ENCODE measurements at places on chromosomes 3 and 15.

GRCh38 chr3:145936971-145937370, 224.0 kb downstream of the PLOD2 start:
- no peak for DNase-seq

DNA sequence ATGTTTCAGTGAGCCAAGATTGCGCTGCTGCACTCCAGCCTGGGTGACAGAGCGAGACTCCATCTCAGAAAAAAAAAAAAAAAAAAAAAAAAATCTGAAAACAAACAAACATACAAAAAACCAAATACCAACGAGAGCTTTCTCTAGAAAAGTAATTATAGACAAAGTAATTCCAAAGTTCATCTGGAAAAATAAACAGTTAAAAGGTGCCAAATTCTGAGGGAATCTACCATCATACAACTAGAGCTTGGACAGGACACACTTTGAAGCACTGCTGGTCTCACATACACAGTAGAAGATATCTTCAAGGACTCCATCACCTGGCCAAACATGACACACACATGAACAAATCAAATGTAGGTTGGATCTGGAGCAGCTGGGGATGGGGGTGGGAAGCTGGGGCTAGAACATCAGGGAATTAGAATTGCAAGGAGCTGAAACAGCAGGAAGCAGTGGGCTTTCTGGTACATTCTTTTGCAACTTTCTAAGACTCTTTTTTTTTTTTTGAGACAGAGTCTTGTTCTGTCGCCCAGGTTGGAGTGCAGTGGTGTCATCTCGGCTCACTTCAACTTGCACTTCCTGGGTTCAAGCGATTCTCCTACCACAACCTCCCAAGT, 41.1 kb upstream of the CTSH start:
- no peak for DNase-seq

DNA sequence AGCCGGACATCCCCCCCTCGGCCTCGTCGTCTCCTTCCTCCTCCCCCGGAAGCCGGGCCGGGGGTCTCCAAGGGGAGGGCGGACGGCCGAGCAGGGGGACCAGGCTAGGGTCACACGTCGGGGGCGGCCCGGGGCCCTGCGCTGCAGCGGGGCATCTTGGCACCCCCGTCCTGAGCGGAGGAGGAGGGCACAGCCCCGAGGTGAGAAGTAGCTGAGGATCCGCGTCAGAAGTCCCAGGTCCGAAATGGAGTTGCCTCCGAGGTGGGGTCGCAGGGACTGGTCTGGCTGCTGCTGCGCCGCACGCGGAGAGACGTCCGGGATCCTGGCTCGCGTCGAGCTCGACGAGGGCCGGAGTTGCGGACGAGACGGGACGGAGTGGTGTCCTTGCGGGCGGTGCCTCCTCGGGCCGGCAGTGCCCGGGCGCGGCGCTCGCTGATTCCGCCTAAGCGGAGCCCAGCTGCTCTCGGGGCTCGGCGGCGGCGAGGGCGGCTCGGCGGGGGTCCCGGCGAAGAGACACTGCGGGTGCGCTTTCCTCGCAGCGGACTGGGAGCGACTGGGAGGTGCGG, at the start of gene ADCY5:
ADCY5 (minus strand) TSS at position 555 of the 566 bp plus-strand sequence; CDS start at position 10, 545 bp downstream.
- no peak for DNase-seq

DNA sequence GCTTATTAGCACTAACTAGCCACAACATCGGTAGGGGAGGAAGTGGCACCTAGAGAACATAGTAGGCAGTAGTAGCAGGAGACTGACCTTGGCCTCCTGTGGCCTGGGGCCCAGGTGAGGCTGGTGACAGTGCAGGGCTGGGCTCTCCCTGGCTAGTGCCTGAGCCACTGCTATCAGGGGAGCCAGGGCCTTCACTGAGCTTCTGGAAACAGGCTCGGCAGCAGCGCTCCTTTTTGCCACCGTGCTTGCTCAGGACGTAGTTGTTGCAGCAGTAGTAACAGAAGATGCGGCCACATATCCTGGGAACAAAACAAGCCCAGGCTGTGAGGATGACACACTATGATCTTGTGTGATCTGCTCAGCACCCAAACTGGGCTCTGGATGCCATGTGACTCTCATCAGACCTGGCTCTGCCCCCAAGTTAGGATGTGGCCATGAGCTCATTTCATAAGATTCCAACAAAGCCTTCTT, 15.1 kb downstream of the CXCR6 start:
- no peak for DNase-seq

DNA sequence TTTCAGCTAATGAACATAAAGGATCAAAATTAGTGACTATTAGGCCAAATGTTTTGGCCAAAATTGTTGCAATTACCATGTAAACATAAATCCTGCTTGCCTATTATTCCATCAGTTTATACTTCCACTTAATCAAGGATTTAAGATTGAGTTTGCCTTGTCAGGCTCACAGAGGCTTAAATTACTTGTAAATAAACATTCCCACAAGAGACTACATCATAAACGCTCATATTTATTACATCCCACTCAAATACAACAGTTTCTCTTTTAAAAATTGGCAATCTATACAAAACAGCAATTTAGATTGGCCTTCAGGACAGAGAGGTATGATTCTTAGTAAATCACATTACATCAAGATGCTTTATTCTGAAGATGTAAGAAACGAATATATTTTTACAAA, 9.9 kb upstream of the MAP4 start:
- DNase-seq: no peak

DNA sequence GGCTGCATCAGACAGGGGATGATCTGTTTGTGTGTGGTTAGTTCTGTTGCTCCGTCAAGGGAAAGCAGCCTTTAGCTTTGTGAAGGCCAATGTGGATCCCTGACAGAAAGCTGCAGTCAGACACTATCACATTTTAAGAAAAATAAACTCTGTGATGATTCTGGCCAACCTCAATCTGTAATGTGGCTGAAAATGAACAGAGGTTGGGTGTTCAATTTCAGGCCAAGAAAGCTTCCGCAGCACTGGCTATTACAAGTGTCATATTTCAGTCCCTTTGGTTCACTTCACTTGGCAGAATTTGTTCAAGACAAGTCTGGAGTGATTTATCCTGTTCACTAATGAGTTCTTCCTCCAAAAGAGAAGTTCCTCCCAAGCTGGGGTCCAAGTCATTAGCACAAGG, 571.8 kb upstream of the IL12A start:
- DNase-seq: no peak

- no peak for DNase-seq
These were observed 229.5 kb downstream of the SOX2 start for GRCh38 chr3:181941250-181941649.

DNA sequence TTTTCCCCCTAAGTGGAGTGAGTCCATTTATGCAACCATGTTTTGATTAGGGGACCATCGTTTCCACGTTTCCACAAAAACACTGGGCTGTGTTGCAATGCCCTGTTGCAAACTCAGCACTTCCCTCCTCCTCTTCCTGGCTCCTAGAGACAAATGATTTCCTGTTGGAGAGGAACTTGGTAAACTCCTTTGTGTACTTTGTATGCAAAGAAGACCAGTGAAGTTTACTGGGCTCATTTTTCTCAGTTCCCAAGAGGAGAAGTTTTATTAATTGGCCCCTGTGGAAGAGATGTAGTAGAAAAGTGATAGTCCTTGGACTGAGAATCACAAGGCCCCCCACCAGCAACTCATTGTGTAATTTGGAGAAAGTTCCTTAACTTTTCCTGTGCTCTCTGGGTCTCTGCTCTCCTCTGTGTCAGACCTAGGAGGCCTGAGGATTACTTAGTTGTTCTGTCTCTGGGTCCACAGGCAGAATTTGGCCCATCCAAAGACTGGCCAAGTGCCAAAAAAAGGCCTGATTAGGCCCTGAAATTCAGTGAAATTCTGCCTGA, 95.0 kb downstream of the ATG7 start:
- DNase-seq: no peak

DNA sequence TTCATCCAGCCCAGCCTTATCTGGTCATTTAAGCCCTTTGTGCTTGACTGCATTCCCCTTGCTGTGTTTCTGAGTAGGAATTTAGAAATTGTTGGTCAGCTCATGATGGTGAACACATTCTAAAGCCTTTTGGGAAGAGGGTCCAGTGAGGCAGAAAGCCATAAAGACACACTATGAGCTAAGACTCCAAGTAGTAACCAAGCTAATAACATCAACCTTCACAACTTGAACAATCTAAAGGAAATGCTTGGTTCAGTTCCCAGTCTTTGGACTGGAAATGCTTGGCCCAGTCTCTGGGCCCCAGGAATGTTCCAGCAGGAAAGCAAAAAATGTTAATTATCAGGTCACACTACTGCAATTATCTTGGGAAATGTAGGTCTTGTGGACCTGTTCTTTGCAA, 7.7 kb downstream of the PLSCR1 start:
- DNase-seq: no peak

DNA sequence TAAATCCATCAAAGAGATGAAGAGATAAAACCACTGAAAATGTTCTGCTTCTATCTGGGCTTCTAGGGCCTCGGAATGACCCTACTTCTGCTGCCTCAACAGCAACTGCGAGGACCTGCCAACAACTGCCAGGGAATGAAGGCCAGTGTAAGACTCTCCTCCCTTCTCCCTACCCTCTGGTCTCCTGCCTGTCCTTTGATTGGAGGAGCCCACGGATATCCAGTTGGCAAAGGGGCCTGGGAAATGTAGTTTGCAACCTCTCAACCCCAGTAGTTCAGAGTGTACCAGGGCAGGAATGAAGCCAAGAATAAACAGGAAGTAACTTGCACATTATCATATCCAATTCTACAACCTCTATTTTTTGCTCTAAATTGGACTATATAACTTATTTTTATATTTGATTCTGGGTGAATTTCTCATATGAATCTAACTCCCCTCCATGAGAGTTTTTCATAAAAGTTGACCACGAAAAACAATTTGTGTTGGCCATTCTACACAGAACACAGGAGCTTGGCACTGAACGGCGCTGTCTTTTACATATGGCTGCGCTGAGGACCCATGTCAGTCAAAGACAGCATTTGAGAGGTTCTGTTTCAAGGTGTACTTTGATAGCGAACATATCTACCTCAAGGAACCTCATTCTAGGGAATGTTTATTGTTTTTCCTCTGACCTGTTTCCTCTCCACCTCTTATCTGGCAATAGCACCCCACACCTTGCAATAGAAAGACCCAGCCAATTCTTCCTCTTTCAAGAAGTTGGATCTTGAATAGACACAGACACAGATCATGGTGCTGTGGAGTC, 91.1 kb upstream of the RNF7 start:
- no peak for DNase-seq

- DNase-seq: no peak
These were observed 1.4 kb downstream of the ATP11B start for GRCh38 chr3:182794455-182795388.

DNA sequence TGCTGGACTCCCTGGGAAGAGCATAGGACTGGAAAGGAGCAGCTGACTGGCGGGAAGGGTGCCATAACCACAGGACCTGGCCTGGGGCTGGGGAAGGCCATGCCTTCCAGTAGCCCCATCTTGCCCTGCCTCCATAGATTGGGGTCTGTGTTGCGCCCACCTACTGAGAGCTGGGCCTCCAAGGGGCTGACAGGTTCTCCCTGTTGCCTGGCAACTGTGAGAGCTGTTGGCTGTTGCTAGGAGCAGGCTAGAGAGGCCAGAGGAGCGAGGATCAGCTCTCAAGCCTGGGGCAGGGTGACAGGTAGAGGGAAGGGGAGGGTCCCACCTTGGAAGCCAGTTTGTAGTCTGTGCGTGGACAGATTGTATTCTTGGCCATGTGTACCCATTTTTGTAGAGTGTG, 2.8 kb upstream of the GNAI2 start:
- DNase-seq: no peak

DNA sequence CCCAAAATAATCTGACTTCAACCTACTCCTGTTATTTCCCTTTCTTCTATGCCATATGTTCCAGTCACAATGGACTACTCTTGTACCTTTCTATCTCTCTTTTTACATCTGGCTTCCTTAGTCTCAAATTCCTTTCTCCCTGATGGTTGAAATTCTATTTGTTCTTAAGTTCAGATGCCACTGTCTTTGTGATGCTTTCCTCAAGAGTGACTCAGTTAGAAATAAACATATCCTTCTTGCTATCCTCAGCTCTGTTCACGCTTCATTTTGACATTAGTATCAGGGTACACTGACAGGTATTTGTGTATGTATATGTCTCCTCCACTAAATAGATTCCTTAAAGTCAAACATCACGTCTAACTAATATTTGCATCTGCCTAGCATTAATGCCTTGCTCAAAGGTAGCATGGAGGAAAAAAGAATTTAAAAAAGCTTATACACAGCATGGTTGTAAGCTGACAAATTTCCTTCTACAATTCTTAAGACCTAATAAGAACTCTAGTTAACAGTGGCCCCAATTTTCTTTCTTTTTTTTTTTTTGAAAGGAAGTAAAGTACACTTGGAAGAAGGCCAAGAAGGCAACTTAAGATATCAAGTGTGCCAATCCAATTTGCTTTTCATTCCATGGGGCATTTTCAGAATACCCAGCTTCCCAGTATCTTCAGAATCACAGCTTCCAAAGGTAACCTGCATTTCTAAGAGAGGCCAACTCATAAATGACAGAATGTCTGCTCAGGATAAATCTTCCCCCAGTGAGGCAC, 58.0 kb downstream of the CHAC1 start:
- DNase-seq: no peak

GRCh38 chr3:52498137-52499054, 3.3 kb downstream of the STAB1 start:
- no peak for DNase-seq

DNA sequence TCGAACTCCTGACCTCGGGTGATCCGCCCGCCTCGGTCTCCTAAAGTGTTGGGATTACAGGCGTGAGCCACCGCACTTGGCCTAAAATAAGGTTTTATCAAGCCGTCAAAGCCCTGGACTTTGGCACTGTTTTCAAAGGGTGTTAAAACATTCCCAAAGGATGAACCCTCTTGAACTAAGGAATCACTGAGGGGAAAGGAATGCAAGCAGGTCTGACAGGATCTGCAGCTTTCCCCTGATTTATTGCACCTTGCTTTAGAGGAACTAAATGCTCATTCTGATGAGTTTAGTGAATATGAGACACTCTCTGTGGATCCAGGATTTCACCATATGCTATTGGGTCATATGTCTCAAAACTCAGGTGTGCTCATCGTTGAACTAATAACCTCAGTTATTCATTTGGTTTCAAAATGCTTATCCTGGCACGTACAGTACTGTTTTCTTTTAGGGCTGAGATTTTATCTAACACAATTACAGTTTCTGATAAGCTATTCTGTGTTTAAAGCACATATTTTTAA, 63.0 kb upstream of the TSC22D2 start:
- DNase-seq: no peak

DNA sequence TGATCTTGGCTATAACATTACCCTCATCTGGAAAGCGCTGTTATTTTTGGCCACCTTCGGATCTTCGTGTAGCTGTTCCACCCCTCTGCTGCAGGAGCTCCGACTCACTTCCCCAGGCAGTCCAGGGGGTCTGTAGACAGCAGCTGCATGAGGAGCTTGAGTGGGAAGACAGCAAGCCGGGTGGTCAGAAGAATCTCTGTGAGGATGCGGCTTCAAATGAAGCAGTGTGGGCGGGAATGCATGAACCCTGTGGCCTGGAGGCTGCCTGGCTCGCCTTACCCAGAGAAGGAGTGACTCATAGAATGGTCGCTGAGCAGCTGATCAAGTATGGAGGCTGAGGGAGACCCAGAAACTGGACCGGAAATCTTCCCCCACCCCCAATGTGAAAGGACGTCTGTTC, 45.2 kb upstream of the NR2F2 start:
- no peak for DNase-seq

DNA sequence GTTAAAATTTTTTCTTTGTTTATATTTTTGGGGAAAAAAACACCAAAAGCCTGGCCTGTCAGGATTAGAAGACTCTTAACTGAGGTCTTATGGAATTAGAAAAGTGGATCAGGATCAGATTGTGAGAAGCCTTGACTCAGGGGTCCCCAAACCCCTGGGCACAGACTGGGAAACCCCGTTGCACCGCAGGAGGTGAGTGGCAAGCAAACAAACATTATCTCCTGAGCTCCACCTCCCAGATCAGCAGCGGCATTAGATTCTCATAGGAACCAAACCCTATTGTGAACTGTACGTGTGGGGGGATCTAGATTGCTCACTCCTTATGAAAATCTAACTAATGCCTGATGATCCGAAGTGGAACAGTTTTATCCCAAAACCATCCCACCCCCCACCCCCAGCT, 117.2 kb downstream of the TCF12 start:
- DNase-seq: no peak
